ENCODE measurements at places on chromosomes 11 and 22.

GRCh38 chr11:68035266-68035876 lies 3.5 kb upstream of the TCIRG1 start:
- no peak for ATAC-seq

DNA sequence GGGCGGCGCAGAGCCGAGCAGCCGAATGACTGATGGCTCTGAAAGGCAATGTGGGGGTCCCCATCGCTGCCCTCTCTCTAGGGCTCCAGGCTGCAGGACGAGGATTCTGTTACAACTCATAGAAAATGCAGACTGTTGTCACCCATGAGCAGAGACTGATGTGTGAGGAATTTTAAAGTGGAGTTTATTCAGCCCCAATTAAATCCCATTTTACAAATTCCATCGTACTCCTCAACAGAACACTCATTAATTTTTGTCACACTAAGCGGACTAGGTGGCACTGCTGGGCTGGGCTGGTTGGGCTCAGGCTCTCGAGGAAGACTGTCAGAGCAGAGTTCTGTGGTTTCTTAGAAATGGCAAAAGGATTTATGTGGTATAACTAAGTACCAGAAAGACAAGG lies 102.6 kb upstream of the SPON1 start:
- no peak for ATAC-seq

DNA sequence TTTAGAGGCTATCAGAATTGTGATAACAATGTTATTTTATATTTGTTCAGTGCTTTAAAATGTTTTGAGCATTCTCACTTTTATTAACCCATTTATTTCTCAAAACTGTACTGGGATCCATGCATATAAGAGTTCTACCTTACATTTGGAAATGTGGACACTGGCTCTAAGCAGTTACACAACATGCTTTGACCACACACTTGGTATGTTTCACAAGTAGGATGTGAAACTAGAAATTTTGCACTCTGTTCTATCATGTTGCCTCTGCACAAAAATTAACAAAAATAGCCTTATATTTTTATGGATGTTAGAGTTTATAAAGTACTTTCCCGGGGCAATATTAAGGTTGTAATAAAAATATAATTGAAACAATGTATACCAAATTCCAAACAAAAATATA lies 126.9 kb upstream of the CHORDC1 start:
- ATAC-seq: no peak

DNA sequence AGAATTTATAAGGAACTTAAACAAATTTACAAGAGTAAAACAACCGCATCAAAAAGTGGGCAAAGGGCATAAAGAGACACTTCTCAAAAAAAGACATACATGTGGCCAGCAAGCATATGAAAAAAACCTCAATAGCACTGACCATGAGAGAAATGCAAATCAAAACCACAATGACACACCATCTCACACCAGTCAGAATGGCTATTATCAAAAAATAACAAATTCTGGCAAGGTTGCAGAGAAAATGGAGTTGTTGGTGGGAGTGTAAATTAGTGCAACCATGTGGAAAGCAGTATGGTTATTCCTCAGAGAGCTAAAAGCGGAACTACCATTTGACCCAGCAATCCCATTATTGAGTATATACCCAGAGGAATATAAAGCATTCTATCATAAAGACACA lies 866.8 kb upstream of the TENM4 start:
- ATAC-seq: no peak

- no peak for ATAC-seq
Observed at GRCh38 chr11:2094354-2095197, 44.6 kb downstream of the IGF2 start.

All from activated T-helper 17 cell treated with anti-CD3 and anti-CD28 coated beads, Interleukin-2, amount 50 U/mL, for 72 hours (primary cell).